Bone marrow (tissue), 2 donors: ENCODE measurements at places on chromosomes 2 and 18.

- DNase-seq: peak; percentile 6
Observed at GRCh38 chr2:162073888-162074631, at the start of gene DPP4. DPP4 (minus strand) TSS chr2:162074215; CDS start chr2:162073981, 234 bp downstream.

- DNase-seq: no peak
Observed at GRCh38 chr2:64001382-64002101, 17.7 kb downstream of the VPS54 start.

DNA sequence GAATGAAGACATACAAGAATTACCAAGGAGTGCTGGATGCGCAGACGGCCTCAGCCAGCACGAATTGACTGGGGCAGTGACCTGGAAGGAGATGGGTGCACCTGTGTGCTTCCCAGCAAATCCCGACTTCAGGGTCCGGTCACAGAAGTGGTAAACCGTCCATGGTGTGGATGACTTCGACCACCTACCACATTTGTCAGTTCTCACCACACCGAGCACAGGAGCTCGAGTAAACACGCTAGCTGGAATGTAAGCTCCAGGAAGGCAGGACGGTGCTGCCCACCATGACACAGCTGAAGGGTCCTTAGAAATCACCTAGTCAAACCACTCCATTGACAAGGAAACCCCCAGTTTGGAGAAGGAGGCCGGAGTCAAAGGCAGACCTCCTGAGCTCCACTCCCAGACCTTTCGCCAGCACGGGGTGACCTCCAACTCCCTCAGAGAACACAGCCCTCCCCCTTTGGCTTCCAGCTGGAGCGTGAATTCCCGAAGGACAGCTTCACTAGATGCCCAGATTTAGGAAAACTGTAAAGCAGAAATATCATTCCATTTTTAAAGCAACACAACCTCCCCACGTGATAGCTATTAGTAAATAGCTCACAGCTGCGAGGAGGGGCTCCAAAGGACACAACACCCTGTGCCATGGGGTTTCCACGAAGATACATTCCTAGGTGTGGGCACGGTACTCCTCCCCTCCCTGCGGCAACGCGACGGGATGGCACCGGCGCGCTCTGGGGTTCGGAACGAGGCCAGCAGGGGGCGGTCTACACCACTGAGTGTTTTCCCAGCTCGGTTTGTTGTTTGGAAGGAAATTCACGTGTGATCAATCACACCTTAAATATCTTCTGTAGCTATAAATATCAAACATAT is 34.1 kb upstream of the GNAL start:
- DNase-seq: no peak

DNA sequence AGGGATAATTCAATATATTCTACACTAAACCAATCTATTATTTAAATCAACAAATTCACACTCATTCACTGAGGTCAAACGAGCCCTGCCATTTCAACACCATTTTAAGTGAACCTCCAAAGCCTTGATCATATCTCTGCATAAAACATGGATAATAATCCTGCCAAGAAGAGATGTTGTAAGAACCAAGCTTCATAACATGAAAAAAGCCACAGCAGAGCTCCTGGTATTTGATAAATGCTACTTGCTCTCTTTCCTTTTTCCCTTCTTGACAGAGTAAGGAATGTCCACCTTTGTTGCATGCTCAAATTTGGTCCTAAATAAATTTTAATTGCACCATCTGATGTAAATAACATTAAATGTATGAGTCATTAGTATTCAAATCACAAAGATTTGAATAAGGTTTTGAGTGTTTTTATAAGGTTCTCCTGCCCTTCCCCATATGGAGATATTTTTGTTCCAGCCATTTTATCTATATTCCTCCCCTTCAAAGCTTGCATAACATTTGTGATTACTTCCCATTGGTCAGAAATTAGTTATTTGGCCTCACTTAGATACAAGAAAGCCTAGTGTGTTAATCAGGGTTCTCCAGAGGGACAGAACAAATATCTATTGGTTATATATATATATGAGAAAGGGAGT is 318.8 kb downstream of the RND3 start:
- no peak for DNase-seq

GRCh38 chr2:224887141-224887540 is 155.1 kb downstream of the DOCK10 start:
- DNase-seq: no peak

- no peak for DNase-seq
Observed at GRCh38 chr18:50473881-50474280, 86.0 kb upstream of the MAPK4 start.

DNA sequence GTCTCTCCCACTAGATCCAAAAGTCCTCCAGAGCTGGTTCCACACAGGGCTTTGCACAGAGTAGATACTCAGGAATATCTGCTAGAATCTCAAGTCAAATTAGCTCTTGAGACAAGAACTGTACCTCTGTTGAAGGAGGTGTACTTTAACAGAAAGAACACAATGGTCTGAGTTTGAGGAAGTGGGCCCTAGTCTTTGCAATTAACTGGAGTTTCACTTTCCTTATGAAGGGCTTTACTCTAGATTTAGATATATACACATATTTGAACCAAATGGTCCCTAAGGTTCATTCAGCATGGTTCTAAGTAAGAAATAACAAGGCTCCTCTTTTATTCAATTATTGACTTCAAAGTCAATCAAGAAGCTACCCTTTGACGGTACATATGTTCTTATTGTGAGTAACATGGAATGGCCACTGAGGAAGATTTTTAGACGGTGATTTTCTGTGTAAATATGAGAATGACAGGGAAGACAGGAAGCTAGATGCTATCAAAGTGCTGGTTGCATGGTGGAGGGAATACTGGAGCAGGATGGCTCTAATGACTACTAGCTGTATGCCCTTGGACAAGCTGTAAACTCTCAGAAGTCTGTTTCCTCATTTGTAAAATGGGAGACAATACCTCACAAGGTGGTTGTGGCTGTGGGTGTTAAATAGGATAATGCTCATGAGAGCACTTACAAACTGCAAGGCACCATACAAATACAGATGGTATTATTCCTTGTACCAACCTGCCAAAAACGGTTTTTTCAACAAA is 73.5 kb upstream of the SERTAD2 start:
- peak; percentile 76 for DNase-seq

- no peak for DNase-seq
Observed at GRCh38 chr2:167843657-167844056, 403.7 kb downstream of the STK39 start.

- no peak for DNase-seq
Observed at GRCh38 chr18:38497266-38497665, 931.7 kb upstream of the CELF4 start.

- DNase-seq: no peak
Observed at GRCh38 chr18:63936932-63937393, 12.1 kb upstream of the HMSD start.

- DNase-seq: peak; percentile 22
Observed at GRCh38 chr2:109331896-109332848, 203.2 kb downstream of the SH3RF3 start.

GRCh38 chr2:191869178-191869577 is 22.3 kb upstream of the CAVIN2 start:
- DNase-seq: no peak

GRCh38 chr2:222952204-222952603 is 91.4 kb downstream of the ACSL3 start:
- DNase-seq: no peak

DNA sequence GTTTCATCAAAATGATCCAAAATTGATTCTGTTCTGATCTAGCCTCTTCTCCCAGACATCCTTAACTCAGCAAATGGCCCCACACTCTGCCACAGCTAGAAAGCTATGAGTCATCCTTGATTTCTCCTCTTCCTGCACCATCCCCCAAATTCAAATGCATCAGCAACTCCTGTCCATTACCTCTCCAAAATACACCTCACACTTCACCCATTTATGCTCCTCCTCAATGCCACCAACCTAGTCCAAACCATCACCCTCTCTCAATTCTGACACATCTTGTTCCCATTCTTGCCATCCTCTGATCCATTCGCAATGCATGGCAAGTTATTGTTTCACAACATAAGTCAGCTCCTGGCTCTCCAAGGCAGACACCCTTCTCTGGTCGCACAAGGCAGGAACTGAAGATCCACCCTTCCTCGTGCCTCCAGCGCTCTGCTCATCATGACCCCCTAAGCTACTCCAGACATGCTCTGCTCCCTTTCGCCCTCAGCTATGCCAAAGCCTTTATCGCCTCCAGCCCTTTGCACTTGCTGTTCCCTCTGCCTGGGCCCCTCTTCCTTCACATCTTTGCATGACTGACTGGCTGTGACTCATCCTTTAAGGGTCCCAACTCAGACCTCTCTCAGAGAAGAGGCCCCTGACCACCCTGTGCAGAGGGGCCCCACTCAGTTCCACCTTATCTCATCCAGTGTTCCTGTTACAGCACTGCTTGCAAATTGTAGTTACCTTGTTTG is 83.6 kb downstream of the MREG start:
- DNase-seq: no peak

- DNase-seq: no peak
Observed at GRCh38 chr18:35495536-35496314, 2.0 kb downstream of the INO80C start.

DNA sequence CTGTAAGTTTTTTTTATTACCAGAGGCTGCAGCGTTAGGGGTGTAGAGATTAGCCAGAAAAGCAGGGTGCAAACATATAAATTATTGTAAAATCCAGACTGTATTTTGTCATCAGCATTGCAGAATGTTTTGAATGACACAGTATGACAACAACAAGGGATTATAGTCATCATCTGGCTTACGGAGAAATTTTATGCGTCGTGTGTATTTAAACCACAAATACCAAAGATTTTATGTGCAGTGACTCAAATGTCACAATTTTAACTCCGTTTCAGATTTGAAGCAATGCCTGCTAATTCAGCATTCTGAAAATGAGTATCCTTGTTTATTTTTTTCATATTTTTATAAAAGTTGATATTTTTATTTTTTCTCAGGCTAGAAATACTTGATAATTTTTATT is 19.4 kb upstream of the TMX3 start:
- DNase-seq: no peak

GRCh38 chr2:35298493-35298892 is 1057.1 kb upstream of the CRIM1 start:
- no peak for DNase-seq

GRCh38 chr2:10400568-10400977 is 47.6 kb downstream of the ODC1 start:
- peak; percentile 43 for DNase-seq

DNA sequence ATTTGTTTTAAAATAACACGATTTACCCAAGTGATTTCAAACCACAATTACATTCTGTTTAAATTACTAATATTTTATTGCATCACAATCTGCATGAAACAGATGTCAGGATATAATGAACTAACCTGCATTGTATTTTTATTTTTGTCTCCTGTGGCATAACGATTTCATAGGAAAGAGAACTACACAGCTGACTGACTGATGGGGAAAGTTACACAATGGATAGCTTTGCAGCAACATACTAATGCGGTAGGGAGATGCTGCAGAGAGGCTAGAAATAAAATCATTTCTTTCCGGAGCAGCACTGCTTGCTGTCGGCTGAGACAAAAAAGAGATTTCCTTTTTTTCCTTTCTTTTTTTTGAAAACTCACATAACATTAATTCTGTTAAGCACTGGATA is 36.9 kb downstream of the SCN1A start:
- DNase-seq: no peak
